ENCODE measurements at places on chromosomes 3 and 15. TPM values are rescaled to one million over a fixed set of nuclear protein-coding genes. Genes with fewer than 3 reads are reported as not detected.

DNA sequence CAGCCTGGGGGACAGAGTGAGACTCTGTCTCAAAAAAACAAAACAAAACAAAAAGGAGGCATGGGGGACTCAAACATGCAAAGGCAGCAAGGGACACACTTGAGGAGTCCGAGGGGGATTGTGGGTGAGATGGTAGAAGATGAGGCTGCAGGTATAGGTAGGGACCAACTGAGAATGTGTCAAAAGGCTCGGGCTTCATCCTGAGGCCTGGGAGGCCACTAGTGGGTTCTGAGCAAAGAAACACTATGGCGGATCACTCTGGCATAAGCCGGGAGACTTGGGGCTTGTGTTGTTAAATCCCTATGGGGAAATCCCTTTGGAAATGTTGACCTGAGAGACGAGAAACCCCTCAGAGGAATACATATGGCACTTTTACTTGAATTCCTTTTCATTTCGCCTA is 21.2 kb downstream of the ZNF710 start:
- DNase-seq = peak; percentile 27

Gene ZBTB47
- total RNA-seq = 69.3 TPM

GRCh38 chr15:65952391-65953053 is 83.2 kb downstream of the RAB11A start:
- DNase-seq = no peak

GRCh38 chr15:62802612-62803011 is 239.9 kb upstream of the TPM1 start:
- no peak for DNase-seq

GRCh38 chr15:45536934-45537333 is 14.4 kb upstream of the SLC30A4 start:
- no peak for DNase-seq

GRCh38 chr3:15541371-15541770 is 19.9 kb upstream of the COLQ start:
- no peak for DNase-seq

DNA sequence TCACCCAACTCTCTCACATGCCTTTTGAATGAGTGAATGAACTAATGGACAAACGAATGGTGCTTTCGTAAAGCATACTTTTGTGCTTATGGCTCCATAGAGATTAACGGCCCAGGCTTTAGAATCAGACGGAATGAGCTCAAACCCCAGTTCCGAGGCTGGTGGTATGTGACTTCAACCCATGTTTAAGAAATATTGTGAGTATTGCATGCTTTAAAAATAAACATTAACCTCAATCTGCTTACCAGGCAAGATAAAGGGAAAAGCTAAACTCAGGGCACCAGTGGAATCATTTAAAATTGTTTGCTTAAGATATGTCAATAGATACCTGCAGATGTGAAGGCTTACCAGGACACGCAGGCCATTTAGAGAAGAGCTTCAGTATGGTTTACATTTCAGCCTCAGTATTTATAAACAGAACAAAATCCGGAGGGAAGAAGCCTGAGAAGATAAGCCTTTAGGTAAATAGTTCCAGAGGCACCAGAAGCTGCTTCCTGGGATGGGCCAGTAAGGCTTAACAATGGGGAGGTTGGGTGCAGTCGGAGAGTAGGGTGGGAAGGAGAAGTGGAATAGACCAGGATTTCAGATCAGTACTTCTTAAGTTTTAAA is 186.4 kb downstream of the ADAMTS9 start:
- no peak for DNase-seq

DNA sequence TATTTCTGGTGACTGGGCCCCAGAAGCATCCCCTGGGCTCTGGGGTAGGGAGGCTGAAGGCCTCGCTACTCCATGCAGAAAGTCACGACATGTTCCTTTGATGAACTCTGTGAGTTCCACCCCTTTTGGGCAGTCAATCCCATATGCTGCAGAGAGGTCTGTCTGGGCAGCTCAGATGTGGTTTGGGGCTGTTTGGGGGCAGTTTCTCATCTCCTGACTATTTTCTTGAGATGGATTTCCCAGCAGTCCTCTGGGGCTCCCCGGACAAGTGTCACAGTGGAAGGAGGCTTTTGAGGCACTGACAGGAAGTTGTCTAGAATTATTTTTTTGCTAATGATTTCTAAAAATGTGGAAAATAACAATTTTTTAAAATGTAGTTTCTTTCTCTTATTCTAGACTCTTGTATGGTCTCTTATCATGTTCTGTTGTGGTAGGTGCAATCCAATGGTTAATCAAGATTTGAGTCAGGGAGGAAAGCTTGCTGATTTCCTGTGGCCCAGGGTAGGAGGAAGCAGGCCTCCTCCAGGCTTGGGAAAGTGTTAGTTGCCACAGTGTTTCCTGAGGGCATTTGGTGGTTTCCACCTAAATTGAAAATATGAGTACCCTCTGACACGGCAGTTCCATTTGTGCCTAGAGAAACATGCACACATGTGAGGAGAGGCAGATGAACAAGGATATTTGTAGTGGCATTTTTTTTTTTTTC is 19.9 kb upstream of the TATDN2 start:
- DNase-seq = no peak

DNA sequence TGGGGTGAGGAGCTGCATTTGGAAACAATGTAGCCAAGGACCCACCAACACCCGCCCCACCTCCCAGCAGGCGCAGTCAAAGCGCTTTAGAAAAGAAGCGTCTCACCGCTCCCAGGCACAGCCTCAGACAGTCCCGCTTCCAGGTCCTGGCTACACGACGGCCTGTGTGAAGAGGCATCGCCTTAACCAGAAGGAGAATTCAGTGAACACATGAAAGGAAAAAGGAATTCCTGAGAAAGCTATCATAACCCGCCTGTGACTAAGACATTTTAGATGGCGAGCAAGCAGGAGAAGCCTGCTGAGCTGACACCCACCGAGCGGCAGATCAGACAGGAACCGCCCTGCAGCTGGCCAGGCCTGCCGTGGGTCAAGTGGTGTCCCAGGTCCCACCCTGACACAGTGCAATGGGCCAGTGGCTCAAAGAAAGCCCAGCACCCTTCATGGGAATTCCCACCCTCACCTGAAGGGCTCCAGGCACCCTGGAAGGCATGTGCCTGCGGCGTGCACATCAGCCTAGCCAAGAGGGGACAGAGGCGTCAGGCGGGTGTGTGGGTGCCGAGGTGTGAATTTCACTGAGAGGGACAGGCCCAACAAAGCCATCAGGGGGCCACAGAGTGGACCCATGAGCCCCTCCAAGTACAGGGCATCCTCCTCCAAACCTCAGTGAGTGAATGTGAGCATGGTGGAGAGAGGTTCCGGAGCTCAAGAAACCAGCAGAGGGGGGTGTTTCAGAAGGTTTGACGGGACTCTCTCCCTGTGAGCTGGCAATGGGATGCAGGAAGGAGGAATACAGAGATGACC is 144.8 kb downstream of the NSMCE3 start:
- no peak for DNase-seq

Gene KBTBD12
- 3.5 TPM for total RNA-seq

Gene C3orf18
- total RNA-seq = 29.5 TPM

DNA sequence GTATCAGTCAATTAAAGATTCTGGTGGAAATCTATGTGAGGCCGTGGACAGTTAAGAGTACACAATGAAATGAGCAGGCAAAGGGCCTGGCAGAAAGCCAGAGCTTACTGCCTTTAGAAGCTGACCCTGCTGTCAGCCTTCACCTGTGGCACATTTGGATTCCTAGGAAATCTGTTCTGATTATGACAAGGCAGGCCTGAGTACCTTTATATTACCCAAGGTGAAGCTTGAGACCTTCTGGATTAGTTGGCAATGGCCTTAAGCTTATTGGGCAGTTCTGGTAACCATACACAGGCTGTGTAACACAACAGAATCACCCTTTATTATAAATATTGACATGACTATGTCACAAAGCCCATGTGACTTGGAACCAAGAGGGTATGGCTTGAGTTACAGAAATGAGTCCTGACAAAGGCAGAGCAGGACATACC is 43.2 kb downstream of the NBEAL2 start:
- no peak for DNase-seq

DNA sequence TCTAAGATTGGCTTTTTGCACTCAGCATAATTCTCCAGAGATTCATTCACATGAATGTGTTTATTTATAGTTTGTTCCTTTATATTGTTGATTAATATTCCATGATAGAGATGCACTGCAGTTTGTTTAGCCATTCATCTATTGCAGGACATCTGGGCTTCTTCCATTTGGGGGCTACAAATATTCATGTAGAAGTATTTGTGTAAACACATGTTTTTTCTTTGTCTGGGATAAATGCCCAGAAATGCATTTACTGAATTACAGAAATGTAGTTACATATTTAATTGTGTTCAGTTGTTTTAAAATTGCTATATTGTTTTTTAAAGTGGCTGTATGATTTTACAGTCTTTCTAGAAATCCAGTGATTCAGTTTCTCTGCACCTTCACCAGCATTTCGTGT is 635.0 kb downstream of the ZIC1 start:
- DNase-seq = no peak

GRCh38 chr15:33624439-33624838 is 313.7 kb downstream of the RYR3 start:
- no peak for DNase-seq

Gene CAMK2N2
- not detected for total RNA-seq

DNA sequence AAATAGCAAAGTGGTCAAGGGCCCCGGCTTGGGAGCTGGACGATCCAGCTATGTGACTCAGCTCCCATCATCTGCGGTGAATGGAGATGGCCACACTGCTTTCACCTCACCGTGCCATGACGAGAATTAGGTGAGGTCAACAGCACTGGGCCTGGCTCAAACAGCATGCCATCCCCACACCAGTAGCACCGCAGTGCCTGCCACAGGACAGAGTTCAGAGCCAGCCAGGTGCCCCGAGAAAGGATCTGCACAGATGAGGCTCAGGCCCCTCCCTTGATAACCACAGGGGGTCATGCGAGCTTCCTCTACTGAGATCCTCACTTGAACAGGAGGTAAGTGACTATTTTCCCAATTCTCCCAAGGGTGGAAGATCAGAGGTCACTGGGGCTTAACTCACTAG is 29.4 kb downstream of the ZXDC start:
- no peak for DNase-seq

Gene TJP1
- 90.0 TPM for total RNA-seq

Gene MCF2L2
- not detected for total RNA-seq

- no peak for DNase-seq
Observed at GRCh38 chr3:98328933-98329332, 24.7 kb upstream of the OR5K4 start.

Gene FEM1B
- total RNA-seq = 57.0 TPM

GRCh38 chr3:46970391-46971091 is 6.0 kb downstream of the CCDC12 start:
- no peak for DNase-seq

Data from ascending aorta (tissue), 2 donors.